ENCODE measurements at places on chromosomes 4 and X. TPM values are rescaled to one million over a fixed set of nuclear protein-coding genes. Genes with fewer than 3 reads are reported as not detected.

The GAGE12H gene
- total RNA-seq, result not detected

The TLR2 gene
- total RNA-seq, result 5.1 TPM

DNA sequence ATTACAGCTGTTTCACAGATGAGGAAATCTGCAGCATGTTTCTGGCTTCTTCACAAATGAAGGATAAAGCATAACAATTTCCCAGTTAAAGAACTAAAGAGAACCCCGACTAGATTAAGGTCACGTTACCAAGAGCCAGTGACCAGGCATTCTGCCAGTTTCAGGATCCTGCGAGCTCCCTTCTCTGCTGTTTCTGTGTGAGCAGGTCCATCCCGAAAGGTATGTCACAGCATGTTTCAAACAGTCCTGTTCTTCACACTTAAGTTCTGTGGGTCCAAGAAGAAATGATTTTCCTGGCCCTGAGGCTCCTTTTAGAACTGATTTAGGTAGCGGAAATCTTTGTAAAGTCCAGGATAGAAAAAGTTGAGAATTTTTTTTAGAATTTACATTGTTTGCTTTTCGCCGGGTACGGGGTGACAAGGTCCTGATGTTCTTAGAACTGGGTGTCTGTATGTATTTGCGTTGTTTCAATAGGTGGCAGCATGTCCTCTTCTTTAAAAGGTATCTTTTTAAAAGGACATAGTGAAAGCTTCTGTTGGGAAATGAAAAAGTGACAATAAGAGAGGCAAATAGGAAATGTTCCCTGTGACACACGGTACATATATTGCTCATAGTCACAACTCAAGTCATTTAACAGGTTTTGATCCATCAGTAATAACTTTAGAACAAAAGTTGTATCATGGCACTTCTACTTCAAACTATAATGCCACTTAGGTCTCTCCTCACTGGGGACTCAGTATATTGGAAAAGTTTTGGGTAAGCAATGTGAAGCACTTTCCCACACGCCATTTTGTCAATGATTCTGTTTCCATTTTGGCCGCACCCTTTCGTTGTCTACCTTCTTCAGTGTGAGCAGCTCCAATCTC, 18.4 kb downstream of the IL21 start:
- DNase-seq, result no peak

DNA sequence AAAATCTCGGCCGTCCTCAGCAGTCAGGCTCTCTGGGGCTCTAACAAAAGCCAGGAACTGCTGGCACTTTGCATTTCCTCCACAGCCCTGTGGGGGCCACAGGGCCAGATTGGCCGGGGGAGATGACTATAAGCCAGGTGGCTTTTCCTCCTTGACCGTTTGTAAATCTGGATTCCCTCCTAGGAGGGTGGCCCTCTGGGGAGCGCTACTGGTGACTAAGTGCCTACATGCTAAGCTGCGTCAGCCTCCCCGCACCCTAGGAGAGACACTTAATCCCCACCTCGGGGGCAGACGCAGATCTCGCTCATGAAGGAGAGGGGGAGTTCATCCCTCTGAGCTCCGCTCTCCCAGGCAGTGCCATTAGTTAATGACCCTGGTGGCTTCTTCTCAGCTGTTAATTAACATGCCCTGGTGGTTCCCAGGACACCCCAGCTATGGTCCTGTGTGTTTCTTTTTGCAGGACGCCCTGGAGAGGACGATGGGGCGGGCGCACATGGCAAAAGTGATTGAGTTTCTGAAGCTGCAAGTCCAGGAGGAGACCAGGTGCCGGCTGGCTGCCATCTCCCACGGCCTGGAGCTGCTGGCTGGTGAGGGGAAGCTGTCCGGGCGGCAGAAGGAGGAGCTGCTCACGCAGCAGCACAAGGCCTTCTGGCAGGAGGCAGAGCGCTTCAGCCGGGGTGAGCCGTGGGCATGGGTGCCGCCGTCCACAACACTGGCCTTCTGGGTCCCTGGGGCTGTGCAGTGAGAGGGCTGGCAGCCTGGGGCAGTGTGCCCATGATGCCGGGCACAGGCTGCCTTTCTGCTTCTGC, 41.6 kb downstream of the EVC start:
- DNase-seq, result no peak

DNA sequence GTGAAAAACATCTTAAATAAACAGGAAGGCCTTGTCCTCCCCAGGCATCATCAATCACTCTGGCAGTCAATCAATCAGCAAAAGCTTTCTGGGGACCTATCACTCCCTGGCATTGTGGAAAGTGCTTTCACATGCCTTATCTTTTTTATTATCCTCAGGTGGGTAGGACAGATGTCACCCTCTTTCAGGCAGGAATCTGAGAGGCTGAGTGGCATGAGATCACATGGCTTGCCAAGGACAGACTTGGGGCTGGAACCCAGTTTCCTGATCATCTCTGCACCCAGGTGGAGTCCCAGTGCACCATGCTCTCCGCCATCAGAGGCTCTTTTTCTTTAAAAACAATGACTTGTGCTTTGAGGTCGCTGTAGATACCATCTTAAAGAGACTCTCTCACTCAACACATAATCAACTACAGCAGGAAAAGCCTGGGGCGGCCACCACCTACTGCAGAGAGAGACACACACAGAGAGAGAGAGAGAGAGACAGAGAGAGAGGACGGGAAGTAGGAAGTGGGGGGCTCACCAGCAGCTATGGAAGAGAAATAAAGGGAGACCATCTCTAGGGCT, 282.7 kb downstream of the PTTG2 start:
- DNase-seq, result no peak

Measured in cardiac septum (tissue), 1 donor.